ENCODE measurements at places on chromosomes 5 and 9.

DNA sequence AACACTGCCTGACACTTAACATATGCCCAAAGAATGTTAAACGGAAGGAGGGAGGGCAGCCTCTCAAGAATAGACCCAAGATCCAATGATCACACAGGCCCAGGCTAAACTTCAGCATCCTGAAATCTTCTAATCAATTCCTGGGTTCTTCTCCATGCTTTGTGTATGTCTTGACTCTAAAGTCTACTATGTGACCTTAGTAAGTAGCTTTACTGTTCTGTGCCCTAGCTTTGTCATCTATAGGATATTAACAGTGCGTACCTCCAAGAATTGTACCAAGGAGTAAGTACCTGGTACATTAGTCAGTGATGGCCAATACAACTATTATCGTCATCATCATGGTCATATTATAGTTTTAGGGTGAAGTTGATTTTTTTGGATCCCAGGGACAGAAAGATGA is 96.6 kb downstream of the SGCD start:
- DNase-seq, result no peak

DNA sequence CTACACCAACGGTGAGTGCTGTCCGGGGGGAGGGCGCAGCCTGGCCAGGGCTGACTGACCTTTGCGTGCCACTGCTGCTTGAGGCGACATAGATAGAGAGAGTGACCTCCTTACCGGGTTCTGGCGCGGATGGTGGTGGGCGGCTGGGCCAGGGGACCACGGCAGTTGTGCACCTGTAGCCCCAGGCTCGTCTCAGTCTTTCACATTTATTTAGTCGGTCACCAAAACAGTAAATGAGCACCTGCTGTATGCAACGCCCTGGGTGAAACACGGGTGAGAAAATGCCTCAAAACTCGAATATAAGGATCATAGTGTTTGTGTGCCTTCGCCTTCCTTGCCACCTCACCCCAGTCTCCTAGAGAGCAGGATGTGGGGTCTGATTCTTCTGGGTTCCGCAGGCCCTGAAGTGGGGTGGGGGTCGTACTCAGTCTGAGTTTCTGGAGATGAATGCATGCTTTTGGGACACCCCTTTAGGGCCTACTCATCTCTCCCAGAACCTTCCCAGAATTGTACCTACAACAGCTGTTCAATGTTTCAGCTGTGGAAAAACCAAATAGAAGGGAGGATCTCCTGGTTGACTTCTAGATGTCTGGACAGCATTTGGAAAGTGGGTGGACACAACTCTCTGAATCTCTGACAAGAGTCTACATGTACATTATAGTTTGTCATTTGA is 714 bp downstream of the SEC24A start:
- no peak for DNase-seq

- no peak for DNase-seq
These were observed 13.7 kb downstream of the SLC12A2 start for GRCh38 chr5:128097224-128097623.

DNA sequence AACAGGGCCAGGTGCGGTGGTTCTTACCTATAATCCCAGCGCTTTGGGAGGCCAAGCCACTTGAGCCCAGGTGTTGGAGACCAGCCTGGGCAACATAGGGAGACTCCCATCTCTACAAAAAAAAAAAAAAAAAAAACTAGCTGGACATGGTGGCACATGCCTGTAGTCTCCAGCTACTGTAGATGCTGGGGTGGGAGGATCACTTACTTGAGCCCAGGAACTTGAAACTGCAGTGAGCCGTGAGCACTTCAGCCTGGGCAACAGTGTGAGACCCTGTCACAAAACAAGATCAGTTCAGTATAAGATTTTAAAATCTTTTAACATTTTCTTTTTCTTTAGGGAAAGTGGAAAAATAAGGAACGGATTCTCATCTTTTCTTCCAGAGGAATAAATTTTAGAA is 2.5 kb downstream of the BRIX1 start:
- no peak for DNase-seq

DNA sequence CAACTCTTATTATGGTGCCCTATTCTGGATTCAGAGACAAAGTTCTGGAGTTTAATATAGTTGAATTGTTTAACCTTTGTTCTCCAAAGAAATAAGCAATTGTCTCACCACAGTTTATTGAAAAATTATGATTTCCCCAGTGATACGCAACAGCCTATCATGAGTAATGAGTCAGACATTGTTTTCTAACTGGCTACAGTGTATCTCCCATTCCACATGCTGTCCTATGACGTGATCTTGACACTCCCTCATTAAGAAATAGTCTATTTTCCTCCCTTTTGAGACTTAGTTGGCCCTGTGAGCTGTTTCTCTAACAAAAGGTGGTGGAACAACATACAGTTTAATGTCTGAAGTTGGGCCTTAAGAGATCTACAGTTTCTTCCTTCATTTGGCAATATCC is 1290.6 kb upstream of the CDH6 start:
- DNase-seq, result no peak

- DNase-seq, result no peak
These were observed 55.0 kb upstream of the IER5L start for GRCh38 chr9:129232839-129233591.

GRCh38 chr9:75289332-75289731 is 201.0 kb downstream of the OSTF1 start:
- DNase-seq, result no peak

- no peak for DNase-seq
These were observed 6.7 kb upstream of the WNT8A start for GRCh38 chr5:138077064-138077696.

DNA sequence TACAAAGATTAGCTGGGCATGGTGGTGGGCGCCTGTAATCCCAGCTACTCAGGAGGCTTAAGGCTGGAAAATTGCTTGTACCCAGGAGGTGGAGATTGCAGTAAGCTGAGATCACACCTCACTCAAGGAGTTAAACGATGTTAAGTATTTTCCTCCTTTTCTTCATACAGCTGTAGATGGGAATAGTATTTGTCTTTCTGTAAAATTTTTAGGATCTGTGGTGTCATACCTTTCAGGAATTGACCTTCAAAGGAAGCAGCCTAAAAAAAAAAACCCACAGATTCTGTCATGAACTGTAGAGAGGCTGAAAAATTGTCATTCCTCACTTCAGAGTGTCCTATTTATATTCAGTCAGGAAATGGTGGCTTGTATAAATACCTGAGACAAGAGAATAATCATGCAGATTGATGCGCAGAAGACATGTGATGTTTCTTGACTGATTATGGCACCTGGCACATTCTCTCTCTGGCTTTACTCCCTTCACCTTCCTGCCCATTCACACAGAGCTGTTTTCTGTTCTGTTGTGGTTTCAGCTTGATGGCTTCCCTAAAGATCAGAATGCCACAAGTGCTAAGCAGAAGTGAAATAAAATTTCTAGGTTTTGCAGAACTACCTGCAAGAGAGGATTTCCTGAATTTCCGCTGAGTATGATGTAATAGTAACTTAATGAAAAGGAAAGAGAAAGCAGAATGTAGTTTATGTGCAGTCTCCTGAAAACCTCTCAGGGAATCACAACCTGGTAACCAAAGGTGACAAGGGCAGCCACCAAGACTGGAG is 3.8 kb downstream of the IFNA1 start:
- DNase-seq, result no peak

- DNase-seq, result no peak
These were observed 1.5 kb upstream of the SLC6A3 start for GRCh38 chr5:1446602-1447343.

DNA sequence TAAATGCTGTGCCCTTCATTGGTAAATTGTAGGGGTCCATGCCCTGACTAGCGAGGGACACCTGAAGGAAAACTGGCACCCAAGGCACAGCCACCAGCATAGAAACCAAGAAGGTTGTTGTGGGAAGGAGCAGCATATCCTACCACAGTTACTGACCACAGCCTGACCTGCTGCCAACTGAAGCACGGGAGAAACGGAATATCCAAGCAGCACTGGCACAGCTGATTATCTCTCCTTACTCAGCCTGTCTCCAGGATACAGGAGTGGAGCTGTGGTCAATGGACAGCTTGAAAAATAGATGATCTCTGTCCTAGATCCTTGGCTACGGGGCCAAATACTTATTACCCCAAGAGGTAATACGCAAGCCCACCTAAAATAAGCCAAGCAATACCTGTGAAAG is 164.5 kb downstream of the ATPSCKMT start:
- no peak for DNase-seq

GRCh38 chr5:160105686-160106360 is 13.4 kb downstream of the PWWP2A start:
- no peak for DNase-seq

GRCh38 chr5:66639037-66639436 is 42.8 kb downstream of the MAST4 start:
- DNase-seq, result no peak

- no peak for DNase-seq
These were observed 10.1 kb downstream of the KIF2A start for GRCh38 chr5:62316176-62316502.

DNA sequence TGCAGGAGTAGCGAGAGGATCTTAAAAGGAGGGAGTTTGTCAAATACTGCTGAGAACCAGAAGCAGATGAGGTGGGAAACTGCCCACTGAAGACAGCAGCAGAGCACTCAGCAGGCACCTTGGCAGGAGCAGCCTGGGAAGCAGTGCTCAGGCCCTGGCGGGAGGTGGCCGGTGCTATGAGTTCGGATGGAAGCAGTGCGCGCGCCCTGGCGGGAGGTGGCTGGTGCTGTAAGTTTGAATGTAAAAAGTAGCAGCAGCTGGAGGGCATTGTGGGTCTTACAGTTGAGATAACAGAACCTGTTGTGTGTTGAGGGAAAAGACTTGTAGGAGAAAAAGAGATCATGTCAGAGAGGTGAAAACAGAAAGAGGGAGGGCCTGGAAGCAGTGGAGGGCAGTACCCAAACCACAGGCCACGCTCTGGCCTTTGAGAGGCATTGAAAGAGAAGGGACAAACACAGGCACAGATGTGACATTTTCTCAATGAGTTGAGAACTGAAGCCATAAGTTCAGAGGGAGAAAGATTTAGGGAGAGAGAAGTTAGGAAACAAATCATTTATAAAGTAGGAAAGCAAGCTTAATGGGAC is 130.9 kb downstream of the ERCC6L2 start:
- DNase-seq, result no peak

GRCh38 chr5:131182839-131183238 is 12.1 kb downstream of the LYRM7 start:
- no peak for DNase-seq

DNA sequence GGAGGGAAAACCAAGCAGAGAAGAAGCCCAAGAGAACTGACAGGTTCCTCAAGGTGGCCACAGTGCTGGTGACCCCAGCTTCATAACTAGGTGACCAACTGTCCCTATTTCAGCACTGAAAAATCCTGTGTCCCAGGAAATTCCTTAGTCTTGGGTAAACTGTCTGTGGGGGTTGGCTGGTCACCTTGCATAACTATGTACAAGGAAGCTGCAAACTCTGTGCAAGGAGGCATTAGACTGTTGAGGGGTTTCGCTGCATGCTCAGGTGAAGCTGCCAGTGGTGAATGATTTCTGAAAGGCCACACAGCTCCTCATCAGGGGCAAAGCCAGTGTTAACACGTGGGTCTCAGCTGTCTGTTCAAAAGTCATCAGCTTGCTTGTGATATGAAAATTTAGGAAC is 36.9 kb downstream of the PCSK5 start:
- no peak for DNase-seq

DNA sequence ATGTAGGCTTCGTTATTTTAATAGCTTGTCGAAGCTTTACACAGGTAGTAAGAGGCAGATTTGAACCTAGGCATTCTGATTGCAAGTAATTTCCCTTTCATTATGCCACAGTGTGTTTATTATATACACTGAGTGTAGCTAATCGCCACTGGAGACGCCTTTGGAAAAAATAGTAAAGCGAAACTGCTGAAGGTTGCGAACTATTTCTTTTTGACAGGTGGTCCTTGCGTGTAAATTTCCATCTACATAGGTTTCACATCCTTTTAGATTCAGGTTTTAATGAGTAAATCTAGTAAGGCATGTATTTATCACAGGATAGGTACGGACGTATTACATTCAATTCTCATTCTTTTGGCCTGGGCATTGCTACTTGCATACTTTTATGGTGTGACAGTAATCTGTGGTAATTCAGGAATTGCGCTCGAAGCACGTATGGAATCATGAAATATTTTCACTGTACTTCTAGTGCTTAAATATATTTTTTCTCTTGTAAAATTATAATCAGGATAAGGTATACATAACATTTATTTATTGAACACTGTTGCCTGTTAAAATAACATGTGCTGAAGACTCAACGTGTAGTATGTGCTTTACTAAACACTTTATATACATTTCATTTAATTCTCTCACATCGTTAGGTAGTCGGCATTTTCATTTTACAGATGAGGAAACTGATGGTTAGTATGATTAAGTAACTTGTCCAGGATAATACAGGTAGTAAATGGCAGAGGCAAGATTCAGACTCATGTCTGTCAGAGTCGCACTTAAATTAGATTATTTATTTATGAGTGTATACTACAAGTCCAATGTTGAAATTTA is 1.8 kb downstream of the MARCHF6 start:
- DNase-seq, result no peak

- no peak for DNase-seq
These were observed at the start of gene PTGR1 for GRCh38 chr9:111599092-111599954. PTGR1 (minus strand) TSS chr9:111599647; CDS start chr9:111597422, 2,225 bp downstream.

DNA sequence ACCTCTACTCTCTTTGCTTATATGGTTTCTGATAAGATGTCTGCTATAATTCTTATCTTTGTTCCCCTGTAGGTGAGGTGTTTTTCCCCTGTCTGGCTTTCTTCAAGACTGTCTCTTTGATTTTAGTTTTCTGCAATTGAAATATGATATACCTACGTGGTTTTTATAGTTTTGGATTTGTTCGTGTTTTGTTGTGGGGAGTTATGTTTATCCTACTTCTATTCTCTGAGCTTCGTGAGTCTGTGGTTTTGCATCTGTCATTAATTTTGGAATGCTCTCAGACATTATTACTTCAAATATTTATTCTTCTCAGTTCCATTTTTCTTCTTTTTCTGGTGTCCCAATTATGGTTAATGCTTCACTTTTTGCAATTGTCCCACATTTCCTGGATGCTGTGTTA is 521.3 kb downstream of the KCTD16 start:
- DNase-seq, result no peak

GRCh38 chr9:69689991-69690538 is 17.9 kb upstream of the APBA1 start:
- no peak for DNase-seq

GRCh38 chr5:2832394-2832793 is 80.9 kb upstream of the IRX2 start:
- DNase-seq, result no peak

DNA sequence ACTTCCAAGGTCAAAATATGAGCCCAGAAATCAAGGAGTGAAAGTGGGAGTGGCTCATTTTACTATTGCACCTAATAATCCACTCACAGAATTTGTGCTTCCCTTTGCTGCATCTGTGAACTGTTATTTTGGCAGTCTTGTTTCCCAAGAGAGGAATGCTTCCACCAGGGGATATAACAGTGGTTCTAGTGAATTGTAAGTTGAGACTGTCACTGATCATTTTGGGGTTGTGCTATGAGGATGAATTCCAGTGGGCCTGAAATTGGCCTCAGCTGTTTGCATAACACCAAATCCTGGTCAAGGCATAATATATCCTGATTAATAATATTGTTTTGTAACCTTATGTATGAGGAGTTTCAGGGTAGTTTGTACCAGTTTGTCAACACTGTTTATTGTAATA is 14.4 kb downstream of the FAM200C start:
- DNase-seq, result no peak

- no peak for DNase-seq
These were observed 69.1 kb downstream of the C9orf85 start for GRCh38 chr9:71980266-71981190.
